ENCODE measurements at places on chromosomes 1 and 21.

DNA sequence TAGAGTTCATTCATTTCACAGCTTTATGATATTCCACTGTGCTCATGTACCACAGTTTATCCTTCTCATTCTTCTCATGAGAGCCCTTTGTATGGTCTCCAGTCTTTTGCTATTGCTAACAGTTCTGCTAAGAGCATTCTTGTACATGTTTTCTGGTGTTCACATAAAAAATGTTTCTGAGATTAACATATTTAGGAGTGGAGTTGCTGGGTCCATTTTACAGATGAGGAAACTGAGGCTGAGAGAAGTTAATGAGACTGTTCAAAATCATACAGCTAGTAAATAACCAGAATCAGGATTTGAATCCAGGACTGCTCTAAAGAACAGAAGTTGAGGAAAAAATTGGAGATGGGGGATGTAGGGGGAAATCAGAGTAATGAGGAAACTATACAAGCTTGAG, 28.8 kb upstream of the RGS16 start:
- peaks cover 3% of the 10 kb centered on the region for H3K27me3 ChIP-seq
- H3K4me3 ChIP-seq, result no peak overlapping the region
- no peaks in the 10 kb centered on the region for H3K4me1 ChIP-seq
- H3K36me3 ChIP-seq, result no peaks in the 10 kb centered on the region
- no peak for DNase-seq
- no peak overlapping the region for H3K27ac ChIP-seq

GRCh38 chr1:32926562-32926961, 25.4 kb upstream of the TMEM54 start:
- H3K4me3 ChIP-seq, result no peak overlapping the region
- no peak for DNase-seq
- peaks cover 33% of the 10 kb centered on the region for H3K27me3 ChIP-seq
- peaks cover 16% of the 10 kb centered on the region for H3K4me1 ChIP-seq
- no peak overlapping the region for H3K27ac ChIP-seq

- no peak for DNase-seq
- no peak overlapping the region for H3K4me3 ChIP-seq
- H3K27me3 ChIP-seq, result no peaks in the 10 kb centered on the region
- H3K36me3 ChIP-seq, result no peaks in the 10 kb centered on the region
- H3K27ac ChIP-seq, result peak overlapping the region; percentile 70
- peaks cover 37% of the 10 kb centered on the region for H3K4me1 ChIP-seq
Measured at GRCh38 chr1:171220081-171220420, 28.2 kb upstream of the FMO1 start.

- no peaks in the 10 kb centered on the region for H3K36me3 ChIP-seq
- H3K4me1 ChIP-seq, result no peaks in the 10 kb centered on the region
- no peak for DNase-seq
- no peak overlapping the region for H3K27ac ChIP-seq
Measured at GRCh38 chr1:44994309-44994898, 8.0 kb upstream of the EIF2B3 start.

DNA sequence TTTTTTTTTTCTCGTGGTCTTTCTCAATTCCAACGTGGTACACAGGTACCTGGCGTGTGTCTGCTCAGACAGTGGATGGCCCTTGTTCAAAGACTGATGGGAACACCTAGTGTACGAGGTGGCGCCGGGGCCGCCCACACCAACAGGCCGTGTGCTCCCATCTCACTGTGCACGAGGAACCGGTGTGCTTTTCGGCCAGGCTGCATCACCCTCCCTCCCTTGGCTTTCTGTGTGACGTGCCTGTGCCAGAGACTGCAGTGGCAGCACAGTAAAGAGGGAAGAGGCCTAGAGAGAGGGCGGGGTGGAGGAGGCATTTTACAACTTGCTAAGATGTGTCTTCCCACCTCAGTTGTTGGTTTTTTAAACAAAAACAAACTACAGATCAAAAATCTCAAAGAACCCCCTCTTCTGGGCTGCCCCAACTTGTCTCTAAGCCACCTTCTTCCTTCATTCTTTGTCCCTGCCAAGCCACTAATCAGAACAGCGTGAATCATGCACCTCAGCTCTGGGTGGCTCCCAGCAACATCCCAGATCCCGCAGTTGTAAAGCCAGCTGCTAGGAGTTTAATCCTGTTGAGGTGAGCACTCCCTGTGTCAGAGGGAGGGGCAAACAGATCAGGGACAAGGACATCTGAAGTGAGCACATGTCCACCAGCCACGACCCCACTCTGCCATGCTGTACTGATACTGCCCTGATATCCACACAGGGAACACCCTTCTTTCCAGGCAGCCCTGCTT, 20.7 kb downstream of the IRF2BP2 start:
- no peak overlapping the region for H3K4me3 ChIP-seq
- DNase-seq, result peak; percentile 67
- H3K27ac ChIP-seq, result peak overlapping the region; percentile 86
- no peaks in the 10 kb centered on the region for H3K36me3 ChIP-seq

DNA sequence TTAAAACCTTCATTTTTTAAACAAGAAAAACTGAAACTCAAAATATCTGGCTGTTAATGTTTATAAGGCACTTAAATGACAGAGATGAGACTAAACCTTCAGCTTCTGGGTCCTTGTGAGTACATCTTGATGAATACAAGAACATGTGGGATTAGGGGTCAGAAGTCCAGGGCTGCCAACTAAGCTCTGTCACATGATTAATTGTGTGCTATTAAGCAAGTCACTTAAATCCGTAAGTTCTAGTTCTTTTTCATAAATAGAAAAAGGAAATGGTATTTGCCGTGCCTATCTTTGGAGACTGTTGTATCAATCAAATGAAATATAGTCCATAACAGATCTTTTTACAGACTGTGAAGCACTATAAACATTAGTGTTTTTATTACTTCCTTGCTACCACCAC, 43.2 kb upstream of the KCTD3 start:
- no peaks in the 10 kb centered on the region for H3K27me3 ChIP-seq
- DNase-seq, result no peak
- no peaks in the 10 kb centered on the region for H3K4me1 ChIP-seq
- H3K4me3 ChIP-seq, result no peak overlapping the region

- no peaks in the 10 kb centered on the region for H3K4me1 ChIP-seq
- no peaks in the 10 kb centered on the region for H3K27me3 ChIP-seq
- DNase-seq, result no peak
- no peak overlapping the region for H3K27ac ChIP-seq
- no peak overlapping the region for H3K4me3 ChIP-seq
- H3K36me3 ChIP-seq, result no peaks in the 10 kb centered on the region
Measured at GRCh38 chr1:107246775-107247345, 106.0 kb downstream of the NTNG1 start.

Measured in suprapubic skin (tissue), 4 donors.